ENCODE measurements at places on chromosomes 4 and X.

DNA sequence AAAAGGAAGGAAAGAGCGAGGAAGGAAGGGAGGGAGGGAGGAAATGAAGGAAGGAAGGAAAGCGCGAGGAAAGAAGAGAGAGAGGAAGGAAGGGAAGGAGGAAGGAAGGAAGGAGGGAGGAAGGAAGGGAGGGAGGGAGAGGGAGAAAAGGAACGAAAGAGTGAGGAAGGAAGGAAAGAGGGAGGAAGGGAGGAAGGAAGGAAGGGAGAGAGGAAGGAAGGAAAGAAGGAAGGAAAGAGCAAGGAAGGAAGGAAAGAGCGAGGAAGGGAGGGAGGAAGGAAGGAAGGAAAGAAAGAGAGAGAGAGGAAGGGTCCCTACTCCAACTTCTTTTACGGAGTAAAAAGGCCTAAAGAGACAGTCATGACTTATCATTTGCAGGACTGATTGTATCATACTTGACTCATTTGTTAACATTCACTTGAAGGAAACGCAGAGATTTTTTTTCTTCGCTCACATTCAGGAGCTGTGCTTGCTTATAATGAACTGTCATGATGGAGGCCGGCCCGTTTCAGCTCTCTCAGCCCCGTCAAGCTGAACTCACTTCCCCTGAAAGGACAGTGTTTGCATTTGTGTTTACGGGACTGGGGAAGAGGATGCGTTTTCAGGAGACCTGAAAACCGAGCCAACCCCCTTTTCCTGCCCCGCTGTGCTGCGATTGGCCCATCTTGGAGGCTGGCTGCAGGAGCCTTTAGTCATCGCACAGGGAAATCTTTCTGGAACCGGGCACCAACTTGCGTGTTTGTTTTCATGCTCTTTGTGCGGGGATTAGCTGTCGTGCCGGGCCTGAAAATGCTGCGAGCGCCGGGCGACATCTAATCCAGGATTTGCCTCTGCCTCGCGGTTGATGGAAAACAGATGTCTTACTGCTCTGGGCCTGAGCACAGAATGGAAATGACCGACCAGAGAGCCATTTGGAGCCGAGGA lies 17.8 kb downstream of the TRIM2 start:
- peak; percentile 86 for DNase-seq

- DNase-seq, result no peak
Observed at GRCh38 chrX:120755066-120755846, 120.4 kb downstream of the CT47B1 start.

GRCh38 chrX:72340041-72340440 lies 34.3 kb upstream of the CITED1 start:
- DNase-seq, result no peak

GRCh38 chrX:53223955-53224859 lies 800 bp downstream of the KDM5C start:
- peak; percentile 1 for DNase-seq
